ENCODE measurements at places on chromosomes 2 and 18.
A peak's percentile ranks its signal among the peaks of the same experiment; 100 is the strongest.

DNA sequence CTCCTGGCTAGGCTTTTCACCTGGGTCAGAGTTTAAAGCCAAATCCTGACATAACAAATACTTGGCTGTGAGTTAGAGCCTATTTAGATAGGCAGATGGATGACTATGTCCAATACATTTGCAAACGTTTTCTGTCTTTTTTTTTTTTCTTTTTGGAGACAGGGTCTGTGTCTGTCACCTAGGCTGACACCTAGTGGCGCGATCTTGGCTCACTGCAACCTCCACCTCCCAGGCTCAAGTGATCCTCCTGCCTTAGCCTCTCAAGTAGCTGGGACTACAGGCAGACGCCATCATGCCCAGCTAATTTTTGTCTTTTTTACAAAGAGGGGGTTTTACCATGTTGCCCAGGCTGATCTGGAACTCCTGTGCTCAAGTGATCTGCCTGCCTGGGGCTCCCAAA is 124.8 kb downstream of the DYM start:
- DNase-seq: no peak

- no peak for DNase-seq
Measured at GRCh38 chr2:104050656-104051242, 803.2 kb upstream of the POU3F3 start.

GRCh38 chr18:63848159-63848558 is 39.3 kb upstream of the SERPINB2 start:
- DNase-seq: no peak

GRCh38 chr2:50875561-50875960 is 156.4 kb downstream of the NRXN1 start:
- DNase-seq: no peak

DNA sequence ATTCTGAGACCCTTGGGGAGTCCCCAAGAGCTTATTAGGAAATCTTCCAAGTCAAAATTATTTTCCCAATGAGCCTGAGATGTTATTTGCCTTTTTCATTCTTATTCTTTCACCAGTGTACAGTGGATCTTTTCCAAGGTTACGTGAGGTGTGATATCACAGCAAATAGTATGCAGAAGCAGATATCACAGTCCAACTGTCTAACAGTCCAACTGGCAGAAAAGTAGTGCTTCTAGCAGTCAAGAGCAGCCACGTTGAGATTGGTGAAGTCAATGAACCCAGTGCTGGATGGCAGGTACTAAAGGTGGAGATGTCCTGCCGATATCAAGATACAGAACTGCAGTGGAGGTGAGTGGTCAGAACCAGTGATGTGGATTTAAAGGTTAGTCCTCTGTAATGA is 78.9 kb upstream of the ZNF397 start:
- DNase-seq: no peak

- DNase-seq: no peak
Measured at GRCh38 chr2:178819147-178819875, 12.1 kb upstream of the TTN start.

- DNase-seq: no peak
Measured at GRCh38 chr2:62784341-62784740, 78.8 kb downstream of the EHBP1 start.

DNA sequence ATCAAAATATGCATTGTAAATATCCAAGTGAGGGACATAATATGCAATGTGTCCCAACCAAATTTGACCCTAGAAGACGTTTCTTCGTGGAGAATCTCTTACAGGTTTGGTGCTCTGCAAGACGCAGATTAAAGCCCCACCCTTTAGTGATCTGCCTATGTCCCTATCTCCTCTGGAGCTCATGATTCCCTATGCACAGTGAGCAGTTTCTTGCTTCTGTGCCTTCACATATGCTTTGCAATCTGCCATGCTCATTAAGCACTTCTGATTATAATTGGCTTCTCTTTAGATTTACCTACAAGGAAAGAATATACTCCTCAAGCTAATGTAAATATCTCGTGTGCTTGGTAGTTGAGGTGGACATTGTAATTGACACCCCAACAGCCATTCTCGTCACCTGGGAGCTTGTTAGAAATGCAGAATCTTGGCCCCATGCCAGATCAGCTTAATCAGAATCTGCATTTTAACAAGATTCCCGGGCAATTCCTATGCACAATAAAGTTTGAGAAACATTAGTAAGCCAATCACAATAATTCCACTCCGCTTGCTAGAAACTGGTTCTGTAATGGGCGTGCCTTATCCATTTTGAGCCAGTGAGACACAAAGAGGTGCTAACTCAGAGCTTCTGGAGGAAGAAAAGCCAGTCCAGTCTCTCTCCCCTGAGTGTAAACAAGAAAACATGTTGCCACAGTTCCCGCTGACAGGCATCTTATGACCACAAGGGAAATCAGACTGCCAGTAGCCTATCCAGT is 2.8 kb upstream of the PUM2 start:
- DNase-seq: no peak

GRCh38 chr18:9992300-9992972 is 78.6 kb downstream of the VAPA start:
- no peak for DNase-seq

GRCh38 chr2:234679741-234680687 is 183.1 kb upstream of the ARL4C start:
- no peak for DNase-seq

- no peak for DNase-seq
Measured at GRCh38 chr2:3741867-3742602, 38.7 kb downstream of the DCDC2C start.

DNA sequence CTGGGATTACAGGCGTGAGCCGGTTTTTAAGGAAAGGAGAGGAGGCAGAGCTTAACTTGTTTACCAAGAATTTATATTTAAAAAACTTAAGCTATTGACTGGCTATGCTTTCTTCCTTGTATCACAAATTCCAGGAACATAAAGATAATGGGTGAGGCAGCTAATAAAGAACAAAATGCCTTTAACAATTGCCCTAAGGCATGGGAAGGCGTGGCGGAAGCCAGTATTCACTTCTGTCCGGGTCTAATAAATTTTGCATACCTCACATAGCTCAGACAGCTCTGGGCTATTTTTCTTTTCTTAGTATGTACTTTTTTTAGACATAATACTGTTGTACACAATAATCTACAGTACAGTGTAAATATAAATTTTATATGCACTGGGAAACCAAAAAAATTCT is 1.0 kb upstream of the LDAH start:
- no peak for DNase-seq

- no peak for DNase-seq
Measured at GRCh38 chr2:127683056-127683455, 7.7 kb upstream of the LIMS2 start.

- no peak for DNase-seq
Measured at GRCh38 chr18:62773691-62774090, 58.4 kb downstream of the PHLPP1 start.

DNA sequence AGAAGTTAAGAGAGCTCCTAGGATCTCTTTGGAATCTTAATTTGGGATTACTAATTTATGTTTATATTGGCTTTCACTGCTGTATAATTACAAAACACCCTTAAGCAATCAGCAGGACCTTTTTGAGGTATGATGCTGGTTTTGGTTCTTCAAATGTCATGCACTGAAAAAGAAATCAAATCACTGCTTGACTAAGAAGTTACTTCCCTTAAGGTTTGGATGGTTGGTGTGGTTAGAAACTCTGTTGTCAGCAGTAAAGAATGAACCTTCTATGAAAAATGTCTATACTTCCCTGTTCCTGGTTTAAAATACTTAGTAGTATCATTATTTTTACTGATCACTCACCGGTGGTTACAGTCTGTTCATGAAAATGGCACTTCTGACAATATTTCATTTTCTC is 5.5 kb downstream of the COLEC12 start:
- DNase-seq: no peak

- no peak for DNase-seq
Measured at GRCh38 chr2:230762317-230762896, 49.8 kb downstream of the CAB39 start.

- DNase-seq: no peak
Measured at GRCh38 chr2:8674420-8675009, 7.3 kb upstream of the ID2 start.

- DNase-seq: no peak
Measured at GRCh38 chr2:12688091-12688490, 28.6 kb upstream of the TRIB2 start.

- DNase-seq: no peak
Measured at GRCh38 chr2:44599130-44599529, 237.4 kb downstream of the CAMKMT start.

GRCh38 chr2:215793747-215794595 is 219.4 kb downstream of the MREG start:
- no peak for DNase-seq

DNA sequence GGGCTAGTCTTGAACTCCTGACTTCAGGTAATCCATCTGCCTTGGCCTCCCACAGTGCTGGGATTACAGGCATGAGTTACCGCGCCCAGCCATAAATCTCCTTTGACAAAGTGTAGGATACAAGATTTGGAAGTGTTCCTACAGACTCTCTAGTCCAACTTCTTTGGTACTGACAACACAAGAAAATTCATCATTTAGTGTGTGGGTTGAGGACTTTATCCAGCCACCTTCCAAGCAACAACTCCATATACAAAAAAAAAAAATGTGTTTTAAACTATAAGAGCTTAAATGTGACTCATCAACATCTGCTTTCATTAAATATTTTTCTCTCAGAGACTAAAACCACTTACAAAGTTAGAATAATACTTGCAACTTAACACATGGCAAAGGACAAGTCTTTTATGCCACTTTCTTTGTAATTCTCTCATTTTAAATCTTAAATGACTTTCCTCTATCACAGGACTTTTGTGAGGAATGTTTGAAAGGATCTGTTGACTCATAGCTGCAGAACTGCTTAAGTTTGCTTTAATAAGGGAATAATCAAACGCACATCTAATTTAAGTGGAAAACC is 46.2 kb upstream of the ITGAV start:
- no peak for DNase-seq

DNA sequence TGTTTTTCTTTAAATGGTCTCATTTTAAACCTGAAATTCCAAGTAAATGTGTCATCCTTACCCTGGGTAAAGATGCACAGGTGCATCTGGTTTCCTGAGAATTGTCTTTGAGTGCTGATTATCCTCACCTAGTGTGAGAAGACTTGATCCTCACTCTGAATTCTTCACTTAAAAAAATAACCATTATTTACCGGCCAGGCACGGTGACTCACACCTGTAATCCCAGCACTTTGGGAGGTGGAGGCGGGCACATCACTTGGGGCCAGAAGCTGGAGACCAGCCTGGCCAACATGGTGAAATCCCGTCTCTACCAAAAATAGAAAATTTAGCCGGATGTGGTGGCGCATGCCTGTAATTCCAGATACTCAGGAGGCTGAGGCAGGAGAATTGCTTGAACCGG is 9.9 kb upstream of the WNT6 start:
- DNase-seq: no peak

DNA sequence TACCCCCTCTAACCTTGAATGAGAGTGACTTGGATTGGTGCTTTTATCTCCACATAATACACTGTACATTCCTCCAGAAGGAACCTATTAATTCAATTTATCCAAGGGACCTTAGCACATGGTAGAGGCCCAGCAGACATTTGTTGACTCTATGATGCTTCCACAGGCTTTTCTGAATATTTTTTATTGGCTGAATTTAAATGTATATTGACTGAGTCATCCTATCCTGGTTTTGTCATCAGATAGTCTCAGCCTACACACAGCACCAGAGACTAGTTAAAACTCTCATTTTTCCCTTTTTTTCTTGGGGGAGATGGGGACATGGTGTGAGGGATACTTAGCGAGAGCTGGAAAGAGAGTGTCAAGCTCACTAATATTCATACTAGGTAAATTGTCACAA is 101.6 kb downstream of the LRRC30 start:
- no peak for DNase-seq

GRCh38 chr18:7877609-7878008 is 310.5 kb downstream of the PTPRM start:
- DNase-seq: no peak

DNA sequence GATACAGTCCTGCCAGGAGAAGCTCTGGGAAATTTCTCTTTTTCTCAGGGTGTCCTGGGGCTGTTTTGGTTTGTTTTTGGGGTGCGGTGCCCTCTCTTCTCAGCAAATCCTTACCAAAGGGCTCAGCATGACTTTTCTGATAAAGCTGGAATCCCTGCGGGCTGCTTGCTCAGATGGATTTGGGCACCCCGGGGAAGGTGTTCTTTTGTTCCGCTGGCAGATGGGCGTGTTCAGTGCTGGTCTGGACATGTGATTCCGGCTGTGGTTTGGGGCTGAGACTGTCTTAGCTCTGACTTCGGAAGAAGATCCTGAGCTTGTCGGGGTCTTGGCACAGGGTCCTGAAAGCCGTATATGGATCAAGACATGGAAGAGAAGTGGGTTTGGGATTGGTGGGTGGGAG is 134.2 kb upstream of the SPRED2 start:
- DNase-seq: no peak

DNA sequence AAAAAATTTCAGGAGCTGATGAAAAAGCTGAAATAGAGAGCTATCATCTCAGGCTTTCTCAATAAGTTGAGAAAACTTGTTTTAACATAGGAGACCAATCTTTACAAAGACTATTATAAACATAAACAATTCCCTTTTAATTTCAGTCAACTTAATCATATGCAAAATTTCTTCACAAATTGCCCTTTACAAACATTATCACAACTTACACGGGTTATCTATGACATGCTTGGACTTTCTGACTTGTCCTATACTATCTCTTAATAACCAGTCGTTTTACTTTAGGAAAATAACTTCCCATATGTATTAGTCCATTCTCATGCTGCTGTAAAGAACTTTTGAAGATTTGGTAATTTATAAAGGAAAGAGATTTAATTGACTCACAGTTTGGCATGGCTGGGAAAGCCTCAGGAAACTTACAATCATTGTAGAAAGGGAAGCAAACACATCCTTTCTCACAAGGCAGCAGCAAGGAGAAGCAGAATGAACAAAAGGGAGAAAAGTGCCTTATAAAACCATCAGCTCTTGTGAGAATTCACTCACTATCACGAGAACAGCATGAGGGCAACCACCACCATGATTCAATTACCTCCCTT is 1583.7 kb upstream of the CELF4 start:
- no peak for DNase-seq

DNA sequence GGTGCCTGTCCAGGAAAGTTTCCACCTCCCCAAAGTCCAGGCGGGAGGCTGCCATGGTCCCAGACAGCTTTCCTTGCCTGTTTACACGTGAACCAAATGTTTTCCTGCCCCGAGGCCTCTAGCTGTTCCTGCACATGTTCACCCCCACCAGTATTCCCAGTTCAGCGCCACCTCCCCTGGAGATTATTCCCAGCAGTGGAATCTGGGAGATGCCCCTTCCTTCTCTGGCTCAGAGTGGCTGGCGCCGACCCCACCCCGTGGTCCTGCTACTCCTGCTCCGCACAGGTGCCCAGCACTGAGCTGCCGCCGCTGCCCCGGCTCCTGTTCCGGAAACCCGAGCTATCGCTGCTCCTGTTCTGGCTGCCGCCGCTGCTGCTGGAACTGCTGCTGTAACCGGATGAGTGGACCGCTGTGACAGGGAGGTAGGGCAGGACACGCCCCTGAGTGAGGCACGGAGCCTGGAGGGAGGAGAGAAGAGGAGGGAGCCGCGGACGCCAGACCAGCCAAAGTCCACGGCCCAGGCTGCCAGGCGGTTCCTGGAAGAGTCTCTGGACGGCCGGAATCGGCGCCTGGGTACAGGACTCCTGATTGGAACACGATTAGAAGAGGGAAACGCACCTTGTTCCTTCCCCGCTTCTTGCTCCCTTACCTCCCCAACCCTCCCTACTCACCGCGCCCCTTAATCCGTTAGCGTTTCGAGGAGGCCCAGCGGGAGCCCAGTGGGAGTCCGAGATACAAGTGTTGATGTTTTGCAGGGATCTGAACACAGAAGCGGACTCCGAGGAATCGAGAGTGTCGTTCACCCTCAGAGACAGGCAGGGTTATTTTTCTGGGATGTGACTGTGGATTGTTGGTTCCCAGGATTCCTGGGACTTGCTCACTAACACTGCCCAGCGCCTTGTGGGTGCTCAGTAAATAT is at the start of gene PDE11A:
Gene PDE11A, minus strand, starts transcription at position 395 of the 919 bp plus-strand sequence. Its CDS starts 340 bp downstream, at position 55.
- DNase-seq: peak; percentile 61

- no peak for DNase-seq
Measured at GRCh38 chr2:72438364-72438763, 290.7 kb upstream of the CYP26B1 start.

Measured in stimulated activated naive CD8-positive, alpha-beta T cell treated with anti-CD3 and anti-CD28 coated beads, Interleukin-15, amount 100 ng/mL, for 72 hours (primary cell).